ENCODE measurements at places on chromosomes 12 and 14.

DNA sequence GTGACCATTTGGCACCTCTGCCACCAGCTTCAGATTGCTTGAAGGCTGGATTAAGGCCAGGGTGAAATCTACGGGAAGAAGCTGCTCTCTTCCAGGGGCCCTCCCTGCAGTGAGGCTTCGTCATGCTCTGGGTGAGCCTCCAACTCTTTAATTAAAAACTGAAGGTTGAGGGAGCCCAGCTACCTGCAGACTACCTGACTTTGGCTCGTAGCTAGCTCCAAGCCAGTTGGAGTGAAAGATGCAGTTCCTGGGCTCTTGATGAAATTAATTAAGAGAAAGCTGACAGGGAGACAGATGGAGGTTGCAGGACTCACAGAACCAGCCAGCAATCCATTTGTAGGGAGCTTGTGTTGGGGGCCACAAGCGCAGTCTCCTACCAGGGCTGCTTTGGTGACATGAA, 168.5 kb upstream of the SFSWAP start:
- no peak for DNase-seq

- no peak for DNase-seq
Measured at GRCh38 chr14:38042322-38042721, 165.4 kb upstream of the SSTR1 start.

DNA sequence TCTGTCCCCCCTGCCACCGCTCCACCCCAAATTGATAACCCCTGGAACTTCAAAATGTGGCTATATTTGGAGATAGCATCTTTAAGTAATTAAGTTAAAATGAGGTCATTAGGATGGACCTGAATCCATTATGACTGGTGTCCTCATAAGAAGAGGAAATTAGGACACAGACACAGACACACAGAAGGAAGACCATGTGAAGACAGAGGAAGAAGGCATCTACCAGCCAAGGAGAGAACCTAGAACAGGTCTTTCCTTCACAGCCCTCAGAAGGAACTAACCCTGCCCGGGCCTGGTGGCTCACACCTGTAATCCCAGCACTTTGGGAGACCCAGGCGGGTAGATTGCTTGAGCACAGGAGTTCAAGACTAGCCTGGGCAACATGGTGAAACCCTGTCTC, 3.6 kb upstream of the HRK start:
- no peak for DNase-seq

DNA sequence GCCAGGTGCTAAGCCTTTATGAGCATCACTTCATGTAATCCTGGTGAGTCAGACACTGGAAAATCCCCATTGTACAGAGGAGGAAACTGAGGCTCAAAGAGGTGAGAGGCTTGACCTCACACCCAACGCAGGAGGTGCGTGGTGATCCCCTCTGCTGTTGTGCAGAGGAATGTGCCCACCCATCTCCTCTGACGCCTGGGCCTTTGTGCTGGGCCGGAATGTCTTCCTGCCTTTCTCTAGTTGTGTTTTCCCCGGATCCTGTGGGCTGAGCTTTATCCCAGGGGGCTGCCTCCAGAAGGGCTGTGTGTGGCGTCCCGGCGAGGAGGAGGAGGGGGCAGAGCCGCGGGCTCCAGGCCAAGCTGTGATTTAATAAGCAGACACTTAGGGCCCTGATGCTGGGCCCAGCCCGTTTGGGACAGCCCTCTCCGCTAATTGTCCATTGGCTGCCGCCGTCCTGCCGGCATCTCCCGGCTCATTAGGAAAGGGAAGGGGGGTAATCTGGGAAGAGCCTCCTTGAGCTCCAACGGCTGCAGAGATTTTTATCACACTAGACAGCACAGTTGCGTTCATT, 653.6 kb downstream of the MED13L start:
- DNase-seq: no peak

DNA sequence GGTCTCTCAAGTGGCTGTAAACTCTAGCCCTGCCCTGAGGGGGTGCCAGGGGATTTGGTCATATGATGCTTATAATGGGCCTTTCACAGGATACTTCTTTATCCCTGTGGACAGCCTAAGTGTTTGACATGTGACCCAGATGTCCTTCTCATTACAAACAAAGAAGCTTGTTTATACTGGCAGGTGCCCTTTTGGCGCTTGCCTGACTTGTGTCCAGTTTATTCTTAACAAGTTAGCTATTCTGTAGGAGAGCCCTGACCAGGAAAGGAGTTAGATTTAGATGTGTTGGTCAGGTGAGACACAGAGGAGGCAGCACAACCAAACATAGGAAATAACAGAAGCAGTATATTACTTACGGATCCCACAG, 51.9 kb downstream of the CCDC91 start:
- no peak for DNase-seq

DNA sequence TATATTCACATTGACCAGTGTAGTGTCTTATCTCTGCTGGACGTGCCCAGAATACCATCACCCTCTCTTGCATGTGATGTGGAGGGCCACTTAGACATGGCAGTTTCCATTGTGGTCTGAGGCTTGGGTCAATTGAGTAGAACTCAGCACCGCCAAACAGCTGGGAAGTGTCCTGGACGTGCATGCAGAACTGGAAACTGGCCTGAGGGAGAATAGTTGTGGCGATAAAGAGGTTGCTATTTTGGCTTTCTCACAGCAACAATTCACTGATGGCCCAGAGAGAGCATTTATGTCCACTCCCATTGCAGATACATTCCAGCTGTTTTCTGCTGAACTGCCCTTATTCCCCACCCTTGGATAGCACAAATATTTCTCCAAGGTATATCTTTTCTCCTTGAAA, 210.1 kb upstream of the DAAM1 start:
- DNase-seq: no peak

DNA sequence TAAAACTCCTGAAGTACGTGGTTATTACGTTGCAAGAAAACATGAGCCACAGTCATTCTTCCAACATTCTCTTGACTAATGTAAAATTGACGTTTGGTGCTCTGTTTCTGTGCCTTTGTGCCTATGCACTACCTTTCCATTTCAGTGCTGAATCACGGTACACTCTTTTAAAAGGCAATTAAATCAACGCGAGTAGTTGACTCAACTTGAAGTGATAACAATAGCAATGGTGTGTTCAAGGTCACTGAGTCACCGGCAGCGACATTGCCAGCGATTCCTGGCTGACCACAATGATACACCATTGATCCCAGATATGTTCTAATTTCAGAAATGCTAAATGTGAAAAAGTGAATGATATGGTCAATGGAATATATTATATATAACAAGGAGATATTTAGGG, 17.8 kb downstream of the AK7 start:
- no peak for DNase-seq

GRCh38 chr14:32197919-32198318, 3.9 kb upstream of the RNU6-7 start:
- no peak for DNase-seq

- DNase-seq: no peak
Measured at GRCh38 chr12:70443062-70443673, 77.1 kb downstream of the KCNMB4 start.
